ENCODE measurements at places on chromosomes 5 and 9.

GRCh38 chr5:112165897-112166737 is 253.0 kb downstream of the EPB41L4A start:
- peaks cover 8% of the 10 kb centered on the region for H3K4me1 ChIP-seq
- H3K4me3 ChIP-seq, result no peak overlapping the region
- no peaks in the 10 kb centered on the region for H3K27me3 ChIP-seq
- peaks cover 54% of the 10 kb centered on the region for H3K36me3 ChIP-seq
- DNase-seq, result no peak

DNA sequence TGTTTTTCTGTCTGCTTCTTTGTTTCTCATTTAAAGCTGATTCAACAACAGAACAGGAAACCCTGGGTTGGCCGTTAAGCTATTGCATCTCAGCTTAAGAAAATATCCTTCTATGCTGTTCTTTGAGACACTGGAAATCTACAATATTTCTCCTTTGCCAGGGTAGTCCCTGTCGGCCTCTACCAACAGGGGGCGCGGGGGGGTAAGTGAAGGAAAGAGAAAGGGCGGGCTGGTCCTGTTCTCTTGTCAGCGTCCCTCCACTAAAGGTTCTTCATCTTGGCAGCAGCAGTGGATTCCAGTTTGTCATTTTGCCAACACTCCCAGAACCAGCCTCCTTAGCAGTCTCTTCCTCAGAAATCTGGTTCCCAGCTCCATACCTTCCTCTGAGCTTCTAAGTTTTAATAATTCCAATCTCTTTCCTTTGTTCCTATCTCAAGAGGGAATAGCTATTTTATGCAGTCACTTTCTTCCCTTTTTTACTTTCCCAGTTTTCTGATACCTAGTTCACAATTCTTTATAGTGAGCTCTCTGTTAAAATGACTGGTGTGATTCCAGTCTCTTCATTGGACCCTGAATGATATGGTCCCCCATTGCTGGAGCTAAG is 222.3 kb downstream of the GLIS3 start:
- no peaks in the 10 kb centered on the region for H3K4me1 ChIP-seq
- no peaks in the 10 kb centered on the region for H3K36me3 ChIP-seq
- no peaks in the 10 kb centered on the region for H3K27me3 ChIP-seq
- H3K4me3 ChIP-seq, result no peak overlapping the region

DNA sequence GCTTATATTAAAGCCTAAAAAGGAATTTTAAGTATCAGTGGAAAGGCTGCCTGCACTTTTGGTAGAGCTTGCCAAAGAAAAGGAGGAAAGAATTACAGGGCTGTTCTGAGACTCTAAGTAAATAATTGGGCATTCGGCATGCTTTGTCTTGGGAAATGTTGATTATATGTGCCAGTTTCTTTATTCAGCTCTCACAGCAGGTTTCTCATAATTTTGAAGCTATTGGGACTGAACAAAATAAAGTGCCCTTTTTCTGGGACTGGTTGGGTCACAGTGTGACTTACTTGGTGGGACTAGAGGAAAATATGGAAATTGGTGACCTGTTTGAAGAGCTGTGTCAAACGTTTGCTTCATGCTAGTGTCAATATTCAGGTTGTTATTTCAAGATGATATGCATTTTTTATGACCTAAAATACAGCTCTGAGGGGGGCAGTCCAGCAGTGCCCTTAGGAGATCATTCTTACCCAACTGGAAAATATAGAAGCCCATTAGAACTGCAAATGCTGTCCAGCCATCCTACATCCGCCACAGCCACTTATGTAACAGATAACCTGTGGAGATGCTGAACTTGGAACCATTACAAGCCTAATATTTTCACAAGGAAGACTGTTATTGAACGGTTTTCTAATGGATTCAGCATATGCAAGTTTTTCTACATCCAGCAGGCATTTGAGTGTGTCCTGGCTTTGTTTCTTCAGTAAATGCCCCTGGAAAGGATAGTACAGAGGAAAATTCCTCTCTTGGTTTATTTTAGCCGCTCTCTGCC is 122.4 kb downstream of the SNCAIP start:
- H3K4me3 ChIP-seq, result no peak overlapping the region
- H3K4me1 ChIP-seq, result no peaks in the 10 kb centered on the region
- no peak for DNase-seq
- no peaks in the 10 kb centered on the region for H3K27me3 ChIP-seq

DNA sequence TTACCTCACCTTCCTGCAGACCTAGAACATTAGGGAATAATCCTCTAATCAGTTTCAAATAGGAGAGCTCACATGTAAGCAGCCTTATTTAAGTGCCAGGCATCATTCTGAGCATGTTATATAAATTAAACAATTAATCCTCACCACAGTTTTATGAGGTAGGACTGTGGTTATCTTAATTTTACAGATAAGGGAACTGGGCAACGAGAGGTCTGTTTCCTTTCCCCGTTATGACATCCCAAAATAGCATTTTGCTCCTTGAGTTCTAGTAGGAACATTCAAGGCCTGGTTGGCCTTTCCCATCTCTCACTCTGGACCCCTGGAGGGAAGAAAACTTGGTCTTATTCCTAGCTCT is 19.1 kb upstream of the IFNB1 start:
- no peak for DNase-seq
- no peak overlapping the region for H3K27ac ChIP-seq
- H3K27me3 ChIP-seq, result no peaks in the 10 kb centered on the region
- peak overlapping the region; percentile 33 for H3K4me3 ChIP-seq

Data from CD4-positive, alpha-beta T cell (primary cell).